ENCODE measurements at places on chromosomes 6 and 20.

DNA sequence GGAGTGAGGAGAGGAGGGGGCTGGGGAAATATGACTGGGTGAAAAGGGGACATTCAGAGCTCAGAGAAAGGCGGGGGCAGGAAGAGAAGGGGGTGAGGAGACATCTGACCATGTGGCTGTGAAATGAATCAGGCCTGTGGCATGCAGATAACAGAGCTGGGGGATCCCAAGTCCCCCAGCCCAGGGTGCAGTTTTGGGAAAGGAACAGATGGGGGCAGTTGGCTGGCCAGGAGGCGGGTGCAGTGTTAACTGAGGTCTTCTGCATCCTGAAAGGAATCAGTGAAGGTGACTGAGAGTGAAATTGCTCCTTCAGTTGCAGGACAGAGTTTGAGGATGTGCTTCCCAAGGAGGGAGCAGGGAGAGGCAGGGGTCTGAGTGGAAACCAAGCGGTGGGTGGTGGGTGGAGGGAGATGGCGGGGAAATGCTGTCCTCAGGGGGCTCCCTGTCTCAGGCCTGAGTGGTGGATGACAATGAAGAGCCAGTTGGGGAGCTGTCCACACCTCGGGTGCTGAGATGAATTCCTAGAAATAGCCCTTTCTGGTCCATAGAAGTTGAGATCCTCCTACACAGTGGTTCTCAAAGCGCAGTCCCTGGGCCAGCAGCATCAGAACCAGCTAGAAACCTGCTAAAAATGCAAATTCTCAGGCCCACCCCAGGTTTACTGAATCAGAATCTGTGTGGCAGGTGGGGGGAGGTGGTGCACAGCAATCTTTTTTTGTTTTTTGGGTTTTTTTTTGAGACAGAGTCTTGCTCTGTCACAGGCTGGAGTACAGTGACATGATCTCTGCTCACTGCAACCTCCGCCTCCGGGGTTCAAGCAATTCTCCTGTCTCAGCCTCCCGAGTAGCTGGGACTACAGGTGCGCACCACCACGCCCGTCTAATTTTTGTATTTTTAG lies 26.0 kb upstream of the CCDC167 start:
- H3K27ac ChIP-seq, result no peak overlapping the region
- no peaks in the 10 kb centered on the region for H3K27me3 ChIP-seq
- H3K4me3 ChIP-seq, result no peak overlapping the region
- DNase-seq, result no peak

- H3K27me3 ChIP-seq, result no peaks in the 10 kb centered on the region
- H3K36me3 ChIP-seq, result no peaks in the 10 kb centered on the region
- no peak overlapping the region for H3K4me3 ChIP-seq
- no peak for DNase-seq
- no peak overlapping the region for H3K27ac ChIP-seq
Measured at GRCh38 chr6:132907231-132907630, 92.9 kb downstream of the RPS12 start.

GRCh38 chr6:6912817-6913744 lies 194.7 kb upstream of the RREB1 start:
- peaks cover 9% of the 10 kb centered on the region for H3K4me1 ChIP-seq
- no peak overlapping the region for H3K4me3 ChIP-seq
- no peak for DNase-seq
- no peak overlapping the region for H3K27ac ChIP-seq
- no peaks in the 10 kb centered on the region for H3K36me3 ChIP-seq
- H3K27me3 ChIP-seq, result no peaks in the 10 kb centered on the region

- H3K27ac ChIP-seq, result no peak overlapping the region
- no peak overlapping the region for H3K4me3 ChIP-seq
- H3K27me3 ChIP-seq, result peaks cover 2% of the 10 kb centered on the region
- no peak for DNase-seq
Measured at GRCh38 chr6:33740204-33740608, 6.5 kb downstream of the IP6K3 start.

Data from CD4-positive, alpha-beta T cell (primary cell).